ENCODE measurements at places on chromosomes 7 and 10.

- no peak for DNase-seq
These were observed 25.0 kb upstream of the WDR11 start for GRCh38 chr10:120825878-120826769.

- no peak for DNase-seq
These were observed 261.4 kb downstream of the MTERF1 start for GRCh38 chr7:91618776-91619765.

DNA sequence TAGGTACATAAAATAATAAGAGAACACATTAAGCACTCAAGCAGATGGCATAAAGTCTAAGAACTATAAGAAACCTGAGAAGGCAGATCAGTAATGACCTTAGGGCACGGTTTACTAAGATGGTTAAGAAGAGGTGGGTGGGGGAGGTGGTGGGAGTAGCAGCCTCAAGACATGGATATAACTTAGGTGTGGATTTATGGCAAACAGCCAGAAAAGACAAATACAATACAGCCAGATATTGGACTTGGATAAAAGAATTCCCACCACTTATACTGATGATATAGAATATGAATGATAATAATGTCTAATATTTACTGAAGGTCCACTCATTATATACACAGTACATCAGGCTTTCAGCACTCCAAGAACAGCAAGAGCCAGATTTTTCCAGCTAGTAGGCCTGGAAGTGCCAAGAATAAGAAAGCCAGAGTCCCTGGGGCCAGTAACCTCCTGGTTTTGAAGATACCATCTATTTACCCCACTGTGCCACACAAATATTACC, 11.9 kb downstream of the DPY19L1 start:
- DNase-seq, result no peak

- no peak for DNase-seq
These were observed 19.7 kb upstream of the OTUD1 start for GRCh38 chr10:23419201-23419600.

- DNase-seq, result no peak
These were observed 90.0 kb upstream of the AOAH start for GRCh38 chr7:36814311-36814710.

- DNase-seq, result no peak
These were observed 229.3 kb downstream of the DNAJB6 start for GRCh38 chr7:157565981-157566630.

DNA sequence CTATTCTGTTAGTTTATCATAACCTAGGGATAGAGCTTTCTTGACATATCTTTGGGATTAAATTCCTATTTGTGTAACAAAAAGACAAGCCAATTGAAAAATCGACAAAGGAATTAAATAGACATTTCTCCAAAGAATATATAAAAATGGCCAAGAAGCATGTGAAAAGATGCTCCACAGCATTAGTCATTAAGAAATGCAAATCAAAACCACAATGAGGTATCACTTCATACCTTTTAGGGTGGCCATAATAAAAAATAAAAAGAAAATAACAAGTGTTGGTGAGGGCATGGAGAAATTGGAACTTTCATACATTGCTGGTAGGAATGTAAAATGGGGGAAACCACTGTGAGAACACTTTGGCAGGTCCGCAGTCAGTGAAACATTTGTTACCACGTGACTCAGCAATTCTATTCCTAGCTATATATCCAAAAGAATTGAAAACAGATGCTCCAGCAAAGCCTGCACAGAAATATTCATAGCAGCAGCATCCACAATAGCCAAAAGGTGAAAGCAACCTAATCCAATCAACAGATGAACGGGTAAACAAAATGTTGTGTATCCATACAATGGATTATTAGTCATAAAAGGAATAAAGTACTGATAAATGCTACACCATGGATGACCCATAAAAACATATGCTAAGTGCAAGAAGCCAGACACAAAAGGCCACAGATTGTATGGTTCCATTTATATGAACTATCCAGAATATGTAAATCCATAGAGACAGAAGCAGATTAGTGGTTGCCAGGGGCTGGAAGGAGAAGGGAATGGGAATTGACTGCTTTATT, 20.5 kb downstream of the SPAG6 start:
- no peak for DNase-seq

GRCh38 chr7:22114440-22114981, 168.8 kb upstream of the CDCA7L start:
- no peak for DNase-seq

DNA sequence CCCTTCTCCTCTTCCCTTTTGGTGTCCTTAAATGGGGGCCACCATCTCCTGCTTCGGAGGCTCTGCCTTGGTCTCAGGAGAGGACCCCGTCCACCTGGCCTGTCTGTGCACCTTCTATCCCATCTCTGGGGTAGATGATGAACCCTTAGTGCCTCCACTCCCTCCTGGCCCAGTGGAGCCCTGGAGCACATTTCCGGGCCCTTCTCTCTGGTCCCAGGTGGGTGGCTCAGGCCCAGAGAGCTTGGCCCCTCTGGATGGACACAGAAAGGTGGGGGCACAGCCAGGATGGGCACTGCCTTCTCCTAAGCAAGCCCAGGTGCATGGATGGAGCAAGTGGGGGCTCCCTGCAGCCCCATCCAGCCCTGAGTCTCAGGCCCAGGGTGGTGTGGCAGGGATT, 121.4 kb upstream of the RET start:
- DNase-seq, result no peak

GRCh38 chr10:84574102-84574501, 245.7 kb downstream of the CCSER2 start:
- no peak for DNase-seq

- DNase-seq, result no peak
These were observed 113.6 kb upstream of the RET start for GRCh38 chr10:42963312-42963711.

DNA sequence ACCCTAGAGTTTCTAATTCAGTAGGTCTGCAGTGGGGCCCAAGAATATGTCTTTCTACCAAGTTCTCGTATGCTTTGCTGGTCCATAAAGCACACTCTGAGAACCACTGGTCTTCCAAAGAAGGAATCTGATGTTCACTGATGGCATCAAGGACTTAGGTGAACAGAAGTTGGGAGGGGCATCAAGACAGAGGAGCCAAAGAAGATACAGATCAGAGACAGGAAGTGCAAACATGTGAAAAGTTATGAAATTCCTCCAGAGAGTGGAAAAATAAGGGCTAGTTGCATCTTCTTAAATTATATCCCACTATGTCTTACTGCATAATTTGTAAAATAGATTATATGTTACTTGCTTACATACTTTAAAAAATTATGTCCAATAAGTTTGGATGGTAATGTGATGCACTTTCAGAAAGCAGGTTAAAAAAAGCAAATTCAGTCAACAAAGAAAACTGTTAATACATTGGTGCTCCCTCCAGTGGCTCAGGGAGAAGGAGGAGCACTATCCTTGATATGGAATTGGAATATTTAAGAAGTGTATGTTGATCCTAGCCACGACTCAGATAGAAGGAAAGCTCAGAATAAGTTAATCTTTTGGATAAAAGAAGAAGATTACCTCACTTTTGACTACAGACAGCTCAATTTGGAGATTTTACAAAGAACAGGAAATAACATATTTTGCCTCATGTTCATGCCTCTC, 35.8 kb downstream of the CREB3L2 start:
- DNase-seq, result no peak

DNA sequence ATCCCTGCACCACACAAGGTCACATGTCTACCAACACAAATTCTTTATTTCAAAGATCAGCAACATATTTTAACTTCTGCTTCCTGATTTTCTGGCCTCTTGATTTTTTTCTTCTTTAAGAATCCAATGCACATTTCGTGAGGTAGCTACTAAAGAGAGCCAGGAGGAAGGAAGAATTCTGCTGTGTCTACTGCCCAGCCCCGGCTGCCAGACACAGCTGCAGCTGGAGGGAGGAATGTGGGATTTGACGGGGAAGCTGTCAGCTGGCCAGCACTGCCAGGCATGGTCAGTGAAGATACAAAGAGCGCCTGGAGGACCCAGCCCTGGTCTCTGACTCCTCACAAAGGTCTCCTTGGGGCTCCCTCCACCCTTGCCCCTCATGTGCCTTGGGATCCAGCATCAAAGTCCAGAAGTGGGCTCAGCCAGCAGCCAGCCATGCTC, 6.9 kb upstream of the AOC1 start:
- DNase-seq, result no peak

GRCh38 chr10:26216585-26217395, at the start of gene GAD2:
TSS of gene GAD2 (plus strand) at chr10:26216774. CDS start at chr10:26216810, 36 bp downstream.
- no peak for DNase-seq

Data from T-helper 1 cell (primary cell).